Liver (tissue), 10 donors: ENCODE measurements at places on chromosomes 13 and 19.

GRCh38 chr13:60229708-60230272 is 66.1 kb upstream of the DIAPH3 start:
- DNase-seq, result no peak

GRCh38 chr13:114090476-114090875 is 41.9 kb downstream of the RASA3 start:
- no peak for DNase-seq

DNA sequence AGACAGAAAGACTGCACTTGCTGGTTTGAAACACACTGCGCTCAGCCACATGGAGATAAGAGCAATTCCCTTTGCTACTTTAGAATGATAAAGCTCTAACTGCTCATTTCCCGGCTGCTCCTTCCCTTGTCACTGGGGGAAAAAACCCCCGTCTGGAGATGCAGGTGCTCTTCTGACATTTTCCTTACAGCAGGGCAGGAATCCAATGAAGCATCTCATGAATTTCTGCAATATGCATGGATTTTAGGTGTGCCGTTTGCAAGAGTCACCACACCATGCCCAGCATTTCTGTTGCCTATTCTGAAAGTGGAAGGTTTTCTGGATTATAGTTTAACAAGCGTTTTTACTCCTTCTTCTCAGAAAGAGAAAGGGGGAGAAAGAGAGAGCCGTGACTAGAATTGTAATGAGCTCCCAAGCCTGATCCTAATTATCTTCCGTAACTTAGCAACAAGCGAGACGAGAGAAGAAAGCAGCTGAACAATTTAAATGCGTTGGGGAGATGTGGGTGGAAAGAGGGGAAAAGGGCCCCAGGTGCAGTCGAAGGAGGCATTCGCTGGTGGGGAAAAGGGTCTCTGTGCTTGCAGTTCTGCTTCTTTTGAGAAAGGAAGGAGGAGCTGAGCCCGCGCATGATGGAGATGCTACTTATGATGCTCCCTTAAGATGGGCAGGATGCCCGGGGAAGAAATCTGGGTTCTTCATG is 76.6 kb upstream of the SPATA13 start:
- no peak for DNase-seq

DNA sequence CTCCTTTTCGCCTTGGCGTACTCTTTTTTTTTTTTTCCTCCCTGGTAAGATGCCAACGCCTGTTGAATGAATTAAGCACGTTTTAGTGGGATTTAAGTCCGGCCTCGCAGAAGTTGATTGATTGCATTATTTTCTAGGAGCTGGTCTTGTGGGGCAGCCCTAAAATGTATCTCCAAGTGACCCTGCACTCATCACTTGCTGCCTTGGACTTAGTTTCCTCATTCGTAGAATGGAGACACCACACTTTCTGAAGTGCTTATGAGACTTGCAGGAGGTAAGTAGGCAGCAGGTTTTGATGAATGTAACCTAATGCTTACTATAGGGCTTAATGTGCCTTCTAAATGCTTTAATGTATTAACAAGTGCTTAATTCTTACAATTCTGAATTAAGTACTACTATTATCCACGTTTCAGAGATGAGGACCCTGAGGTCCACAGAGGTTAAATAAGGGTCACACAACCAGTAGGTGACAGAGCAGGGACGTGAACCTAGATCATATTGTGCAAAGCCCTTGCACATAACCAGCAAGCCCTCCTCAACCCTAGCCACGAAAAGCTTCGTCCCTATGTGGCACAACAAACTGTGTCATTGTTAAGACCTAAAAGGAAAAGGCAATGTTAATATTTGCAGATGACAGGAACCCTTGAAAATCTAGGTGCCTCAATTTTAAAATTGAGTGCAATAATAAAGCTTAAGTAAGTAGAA is 514 bp upstream of the ARGLU1 start:
- no peak for DNase-seq

DNA sequence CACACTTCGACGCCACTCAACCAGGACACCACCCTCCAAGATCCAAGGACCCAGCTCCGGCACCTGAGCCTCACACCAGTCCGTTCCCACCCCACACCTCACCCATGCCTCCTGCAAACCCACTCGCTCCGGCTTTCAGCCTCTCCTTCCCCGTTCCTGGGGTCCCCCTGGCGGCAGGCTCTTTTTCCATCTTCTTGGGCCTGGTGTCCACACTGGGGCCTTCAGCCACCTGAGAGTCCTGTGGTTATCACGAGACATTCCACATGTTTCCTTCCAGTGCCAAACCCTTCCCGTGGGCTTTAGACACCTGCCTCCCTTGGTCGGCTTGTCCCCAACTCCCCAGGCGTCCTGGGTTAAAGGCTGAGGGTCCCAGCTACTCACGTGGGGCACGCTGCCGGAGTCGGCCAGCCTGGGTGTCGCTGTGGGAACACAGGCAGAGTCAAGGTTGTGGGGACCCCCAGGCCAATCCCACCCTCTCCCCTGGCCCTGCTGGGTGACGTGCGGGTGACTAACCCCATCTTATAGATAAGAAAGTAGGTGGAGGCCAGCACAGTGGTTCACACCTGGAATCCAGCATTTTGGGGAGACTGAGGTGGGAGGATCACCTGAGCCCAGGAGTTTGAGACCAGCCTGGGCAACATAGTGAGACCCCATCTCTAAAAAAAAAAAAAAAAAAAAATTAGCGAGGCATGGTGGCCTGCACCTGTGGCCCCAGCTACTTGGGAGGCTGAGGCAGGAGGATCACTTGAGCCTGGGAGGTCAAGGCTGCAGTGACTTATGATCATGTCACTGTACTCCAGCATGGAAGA is 1.9 kb downstream of the JSRP1 start:
- DNase-seq, result peak; percentile 63

DNA sequence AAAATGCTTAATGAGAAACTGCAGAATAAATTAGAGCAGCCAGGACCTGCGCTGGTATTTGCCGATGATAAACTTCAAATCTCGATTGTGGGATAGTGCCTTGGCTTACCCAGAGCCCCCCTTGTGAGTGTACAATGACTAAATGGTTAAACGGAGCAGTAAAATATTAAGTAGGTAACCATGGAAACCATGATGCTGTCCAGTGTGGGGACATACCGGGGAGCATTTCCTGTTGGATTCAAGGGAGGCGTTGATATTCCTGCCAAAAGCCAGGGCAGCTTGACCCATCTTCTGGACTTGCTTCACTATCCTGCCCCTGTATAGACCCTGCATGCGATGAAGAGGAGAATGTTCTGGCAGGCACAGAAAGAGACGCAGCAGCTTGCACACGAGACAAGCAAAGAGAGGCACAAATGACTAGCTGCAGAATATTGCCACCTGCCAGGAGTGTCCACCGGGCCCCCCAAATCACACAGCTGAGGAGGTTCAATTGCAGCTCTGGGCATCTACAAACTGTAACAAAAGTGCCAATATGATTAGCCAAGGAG is 255.3 kb upstream of the TSHZ3 start:
- DNase-seq, result no peak

- DNase-seq, result no peak
Measured at GRCh38 chr19:970695-971094, 13.4 kb upstream of the WDR18 start.

DNA sequence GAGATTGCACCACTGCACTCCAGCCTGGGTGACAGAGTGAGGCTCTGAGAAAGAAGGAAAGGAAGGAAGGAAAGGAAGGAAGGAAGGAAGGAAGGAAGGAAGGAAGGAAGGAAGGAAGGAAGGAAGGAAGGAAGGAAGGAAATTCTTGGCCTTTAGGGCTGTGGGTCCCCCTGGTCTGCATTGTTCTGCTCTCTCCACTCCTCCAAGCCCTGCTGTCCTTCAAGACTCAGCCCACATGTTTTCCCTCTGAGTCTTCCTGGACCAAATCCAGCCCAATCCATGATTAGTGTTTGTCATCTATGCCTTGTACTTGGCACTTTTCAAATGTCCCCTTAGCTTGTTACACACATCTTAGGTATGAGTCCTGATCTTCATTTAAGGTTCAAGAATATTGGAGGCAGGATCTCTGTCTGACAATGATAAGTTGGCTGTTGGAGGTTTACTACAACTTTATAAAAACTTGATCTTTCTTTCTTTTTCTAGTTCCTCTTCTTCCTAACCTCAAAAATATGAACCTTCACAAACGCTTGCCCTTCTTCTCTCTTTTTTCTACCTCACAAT is 48.8 kb upstream of the INTS6 start:
- DNase-seq, result no peak

- no peak for DNase-seq
Measured at GRCh38 chr13:94343243-94343585, 136.3 kb downstream of the DCT start.

DNA sequence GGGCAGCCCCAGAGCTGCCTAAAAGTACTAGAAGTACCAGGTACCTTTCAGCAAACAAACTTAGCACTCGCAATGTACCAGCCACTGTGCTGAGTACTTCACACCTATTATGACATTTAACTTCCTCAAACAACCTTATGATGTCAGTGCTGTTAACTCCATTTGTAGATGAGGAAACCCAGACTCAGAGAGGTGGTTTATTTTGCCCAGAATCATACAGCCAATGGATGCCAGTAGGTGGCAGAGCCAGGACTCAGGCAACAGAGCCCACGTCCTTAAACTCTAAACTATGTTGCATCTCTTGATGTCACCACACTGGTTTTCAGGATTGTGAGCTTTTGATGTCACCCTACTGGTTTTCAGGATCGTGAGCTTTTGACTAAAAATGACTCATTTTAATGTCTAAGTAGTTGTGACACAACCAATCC is 78.9 kb downstream of the FLT1 start:
- no peak for DNase-seq

- no peak for DNase-seq
Measured at GRCh38 chr19:39171479-39172465, 25.0 kb upstream of the NCCRP1 start.

DNA sequence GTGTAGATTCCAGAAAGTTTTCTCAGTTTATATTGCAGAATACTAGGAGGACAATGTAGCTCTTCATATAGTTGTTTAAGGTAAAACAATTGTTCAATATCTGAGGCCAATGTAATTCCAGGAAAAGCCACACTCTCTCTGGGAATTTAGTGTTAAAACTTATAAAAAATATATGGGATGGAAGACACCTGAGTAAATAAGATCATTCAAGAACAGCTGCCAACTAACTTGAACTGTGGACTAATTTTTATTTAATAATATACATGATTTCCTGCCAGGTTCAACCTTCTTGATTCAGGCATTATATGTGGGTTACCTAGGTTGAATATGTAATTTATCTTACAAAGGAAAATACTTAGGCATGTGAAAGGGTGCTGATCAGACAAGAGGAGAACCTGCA is 841.1 kb upstream of the PRR20A start:
- no peak for DNase-seq

- DNase-seq, result no peak
Measured at GRCh38 chr13:60790620-60791019, 393.6 kb downstream of the TDRD3 start.

GRCh38 chr13:34371645-34372395 is 553.9 kb downstream of the RFC3 start:
- no peak for DNase-seq

DNA sequence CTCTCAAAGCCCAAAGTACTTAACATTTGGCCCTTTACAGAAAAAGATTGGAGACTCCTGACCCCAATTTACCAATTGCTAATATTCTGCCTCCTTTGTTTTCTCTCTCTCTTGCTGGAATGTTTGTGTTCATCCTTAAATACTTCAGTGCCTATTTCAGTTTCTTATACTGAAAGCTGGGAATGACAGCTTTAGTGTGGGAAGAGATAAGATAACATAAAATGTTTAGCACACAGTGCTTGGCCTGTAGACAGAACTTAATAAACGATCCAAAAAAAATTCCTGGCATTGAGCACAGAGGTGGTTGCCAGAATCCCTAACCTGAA is 3.0 kb upstream of the PLEKHF1 start:
- DNase-seq, result no peak

DNA sequence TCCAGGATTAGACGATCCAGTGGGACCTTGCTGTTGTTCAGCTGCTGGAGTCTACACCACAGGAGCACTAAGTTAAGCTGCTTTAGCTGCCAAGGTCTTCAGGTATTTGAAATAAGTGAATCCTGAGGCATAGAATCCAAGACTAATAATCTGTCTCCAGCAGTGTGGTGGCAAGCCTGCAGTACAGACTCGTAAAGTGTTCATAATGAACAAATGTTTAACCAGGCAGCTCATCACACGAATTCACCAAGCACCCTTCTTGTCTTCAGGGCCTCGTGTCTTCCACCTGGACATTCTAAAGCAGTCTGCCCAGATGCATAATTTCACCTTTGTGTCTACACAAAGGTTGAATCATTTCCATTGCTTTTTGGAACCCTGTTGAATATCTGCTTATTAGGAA is 5.3 kb downstream of the ATP11A start:
- DNase-seq, result no peak

GRCh38 chr19:3668331-3669081 is 31.8 kb downstream of the PIP5K1C start:
- DNase-seq, result no peak

DNA sequence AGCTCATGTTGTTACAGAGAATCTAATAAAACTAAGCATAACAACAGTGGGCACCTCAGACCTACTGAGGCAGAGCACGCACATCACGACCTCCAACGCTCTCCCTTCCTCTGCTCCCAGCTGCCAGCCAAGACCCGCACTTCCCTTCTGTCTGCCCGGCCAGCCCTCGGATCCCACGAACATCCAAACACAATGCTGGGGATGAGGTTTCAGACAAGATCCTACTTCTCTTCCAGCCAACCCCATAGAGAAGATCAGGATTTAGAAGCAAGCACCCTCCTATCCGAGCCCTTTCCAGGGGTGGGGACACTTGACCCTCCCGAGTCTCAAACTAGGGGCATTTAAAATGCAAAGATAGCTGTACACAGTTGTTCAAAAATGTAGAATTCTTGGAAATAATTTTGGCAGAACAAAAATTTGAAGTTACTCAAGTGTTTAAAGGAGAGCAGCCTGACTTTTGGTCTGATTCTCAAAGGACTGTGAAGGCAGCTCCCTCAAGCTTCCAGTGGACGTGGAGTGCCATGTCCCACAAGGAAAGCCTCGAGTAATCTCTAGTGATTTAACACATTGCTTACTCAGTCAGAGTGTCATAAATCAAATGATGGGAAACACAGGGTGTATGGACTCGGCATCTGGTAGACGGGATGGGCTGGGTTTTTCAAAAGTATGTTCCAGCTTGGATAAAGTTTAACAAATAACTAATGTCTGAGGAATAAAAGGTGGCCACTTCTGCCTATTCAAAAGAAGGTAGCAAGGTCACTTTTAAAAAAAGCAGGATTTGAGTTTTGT is 32.8 kb downstream of the ANKRD10 start:
- no peak for DNase-seq
